Spleen (tissue), 13 donors: ENCODE measurements at places on chromosomes 3 and 15.

GRCh38 chr3:13139471-13140065, 66.3 kb upstream of the IQSEC1 start:
- DNase-seq = peak; percentile 10
- no peaks in the 10 kb centered on the region for H3K4me1 ChIP-seq
- no peak overlapping the region for H3K4me3 ChIP-seq
- no peaks in the 10 kb centered on the region for H3K27me3 ChIP-seq
- H3K36me3 ChIP-seq = no peaks in the 10 kb centered on the region

- no peak for DNase-seq
- no peak overlapping the region for H3K4me3 ChIP-seq
- H3K4me1 ChIP-seq = peaks cover 47% of the 10 kb centered on the region
Measured at GRCh38 chr3:188437926-188438325, 284.0 kb downstream of the LPP start.

- peak overlapping the region; percentile 40 for H3K4me3 ChIP-seq
- H3K4me1 ChIP-seq = peaks cover 90% of the 10 kb centered on the region
- H3K36me3 ChIP-seq = no peaks in the 10 kb centered on the region
- DNase-seq = peak; percentile 93
- no peaks in the 10 kb centered on the region for H3K27me3 ChIP-seq
- H3K27ac ChIP-seq = peak overlapping the region; percentile 98
Measured at GRCh38 chr3:13016083-13016720, 57.0 kb downstream of the IQSEC1 start.

DNA sequence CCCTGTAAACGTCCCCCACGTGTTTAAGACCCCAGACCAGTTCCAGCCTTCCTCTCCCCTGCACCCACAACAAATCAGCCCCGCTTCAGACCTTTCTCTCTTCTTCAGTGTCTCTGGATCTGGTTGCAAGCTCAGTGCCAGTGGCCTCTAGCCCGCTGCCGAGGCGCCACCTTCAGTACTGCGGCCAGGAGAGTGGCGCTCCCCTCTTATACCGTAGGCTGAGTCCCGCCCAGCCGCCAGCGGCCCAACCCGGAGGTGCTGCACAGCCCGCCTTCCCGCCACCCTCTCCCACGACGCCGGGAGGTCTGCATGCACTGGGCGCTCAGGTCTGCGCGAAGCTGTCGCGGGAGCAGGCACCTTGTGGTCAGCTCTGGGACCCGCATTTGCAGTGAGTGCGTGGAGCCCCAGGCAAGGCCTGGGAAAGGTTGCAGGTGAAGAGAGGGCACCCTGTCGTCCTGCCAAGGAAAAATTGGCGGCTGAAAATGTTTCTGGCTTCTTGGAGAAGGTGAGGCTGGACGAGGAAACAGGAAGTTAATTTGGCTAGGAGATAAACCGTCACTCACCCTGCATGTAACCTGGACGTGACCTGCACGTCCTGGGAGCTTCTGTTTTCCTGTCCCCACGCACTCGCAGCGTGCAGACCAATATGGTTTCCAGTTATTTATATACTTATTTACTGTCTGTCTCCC, at the start of gene C2CD4B:
Gene C2CD4B (minus strand): TSS at position 182 of the 689 bp plus-strand sequence. CDS start 301 bp downstream, outside the sequence.
- no peaks in the 10 kb centered on the region for H3K36me3 ChIP-seq
- no peaks in the 10 kb centered on the region for H3K27me3 ChIP-seq
- peak within 1 kb of the TSS; percentile 48 for H3K4me3 ChIP-seq

GRCh38 chr15:40782609-40783227, 12.9 kb downstream of the C15orf62 start:
- DNase-seq = peak; percentile 94
- H3K27me3 ChIP-seq = no peaks in the 10 kb centered on the region
- no peak overlapping the region for H3K27ac ChIP-seq
- H3K36me3 ChIP-seq = peaks cover 23% of the 10 kb centered on the region
- no peak overlapping the region for H3K4me3 ChIP-seq
- peaks cover 30% of the 10 kb centered on the region for H3K4me1 ChIP-seq

DNA sequence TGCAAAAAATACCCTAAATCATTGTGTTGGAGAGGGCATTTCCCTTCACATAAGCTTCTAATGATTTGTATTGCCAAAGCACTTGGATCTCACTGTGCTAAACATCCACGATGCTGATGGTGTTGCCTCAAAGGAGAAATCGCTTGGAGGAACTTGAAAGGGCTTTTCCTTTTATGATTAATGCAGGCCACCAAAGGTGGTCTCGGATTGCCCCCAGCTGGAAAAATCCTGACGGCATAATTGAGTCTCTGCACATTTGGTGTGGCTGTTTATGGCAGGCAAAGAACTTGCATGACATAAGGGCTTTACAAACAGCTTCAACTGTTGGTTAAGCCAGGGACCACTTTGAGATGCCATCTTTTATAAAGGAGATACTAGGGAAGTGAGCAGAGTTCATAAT, 664.0 kb upstream of the ADAMTS9 start:
- no peak overlapping the region for H3K27ac ChIP-seq
- H3K4me1 ChIP-seq = no peaks in the 10 kb centered on the region
- H3K27me3 ChIP-seq = peaks cover 5% of the 10 kb centered on the region
- no peaks in the 10 kb centered on the region for H3K36me3 ChIP-seq
- no peak overlapping the region for H3K4me3 ChIP-seq

- H3K36me3 ChIP-seq = no peaks in the 10 kb centered on the region
- H3K27me3 ChIP-seq = no peaks in the 10 kb centered on the region
- no peak for DNase-seq
- H3K4me3 ChIP-seq = no peak overlapping the region
- peaks cover 13% of the 10 kb centered on the region for H3K4me1 ChIP-seq
Measured at GRCh38 chr3:196131921-196132320, 50.0 kb upstream of the TFRC start.

GRCh38 chr3:118942671-118943070, 92.0 kb downstream of the IGSF11 start:
- H3K4me3 ChIP-seq = no peak overlapping the region
- no peaks in the 10 kb centered on the region for H3K36me3 ChIP-seq
- no peaks in the 10 kb centered on the region for H3K27me3 ChIP-seq
- no peak for DNase-seq

- H3K27ac ChIP-seq = no peak overlapping the region
- no peak for DNase-seq
- H3K27me3 ChIP-seq = no peaks in the 10 kb centered on the region
- no peak overlapping the region for H3K4me3 ChIP-seq
- no peaks in the 10 kb centered on the region for H3K36me3 ChIP-seq
Measured at GRCh38 chr3:152051501-152052404, 178.3 kb downstream of the SUCNR1 start.

DNA sequence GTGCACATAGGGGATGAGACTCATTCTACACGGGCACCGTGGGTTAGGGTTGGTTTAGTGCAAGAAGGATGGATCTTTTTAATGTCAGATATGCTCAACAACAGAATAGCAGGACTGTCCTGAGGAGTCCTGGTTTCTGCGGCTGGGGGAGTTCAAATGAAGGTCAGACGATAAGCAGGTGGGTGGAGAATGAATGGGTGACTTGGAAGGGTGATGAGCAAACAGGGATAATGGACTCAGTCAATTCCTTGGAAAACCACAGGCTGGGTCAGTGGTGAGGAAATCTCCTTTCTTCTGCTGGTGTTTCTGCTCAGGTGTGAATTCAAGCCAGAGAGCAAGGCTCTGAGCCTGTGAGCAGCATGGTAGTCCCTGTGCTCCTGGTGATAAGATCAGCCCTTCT, 59.9 kb downstream of the MESD start:
- peak; percentile 14 for DNase-seq
- no peak overlapping the region for H3K4me3 ChIP-seq
- no peaks in the 10 kb centered on the region for H3K36me3 ChIP-seq
- H3K4me1 ChIP-seq = no peaks in the 10 kb centered on the region
